ENCODE measurements at places on chromosomes 5 and 9.

- DNase-seq = no peak
These were observed 6.0 kb upstream of the CCIN start for GRCh38 chr9:36163049-36163785.

GRCh38 chr5:133205649-133206048 lies 153.8 kb downstream of the HSPA4 start:
- DNase-seq = no peak

- DNase-seq = no peak
These were observed 137.4 kb downstream of the MED27 start for GRCh38 chr9:131942146-131942720.

DNA sequence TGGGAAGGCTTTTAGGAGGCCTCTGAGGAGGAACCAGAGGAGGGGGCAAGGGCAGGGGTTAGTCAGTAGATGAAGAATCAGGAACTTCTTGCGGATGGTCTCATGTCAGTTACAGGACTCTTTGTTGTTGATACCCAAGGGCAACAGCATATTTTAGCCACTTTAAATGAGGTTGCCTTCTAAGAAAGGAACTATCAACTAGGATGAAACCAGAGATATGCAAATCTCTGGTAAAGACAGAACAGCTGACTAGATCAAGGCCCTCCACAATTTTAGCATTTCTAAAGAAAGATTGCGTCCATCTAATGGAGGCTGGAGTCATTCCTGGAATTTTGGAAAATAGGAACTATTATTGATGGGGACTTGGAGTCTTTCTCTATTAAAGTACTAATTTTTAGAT lies 57.7 kb upstream of the KLF4 start:
- DNase-seq = no peak

- DNase-seq = no peak
These were observed 75.1 kb downstream of the GNAQ start for GRCh38 chr9:77956555-77956954.

GRCh38 chr9:110214586-110215355 lies 6.8 kb upstream of the C9orf152 start:
- DNase-seq = no peak

- no peak for DNase-seq
These were observed 18.2 kb downstream of the CDO1 start for GRCh38 chr5:115798252-115798651.

- no peak for DNase-seq
These were observed 35.8 kb downstream of the PRKACG start for GRCh38 chr9:68978066-68978465.

GRCh38 chr9:120362446-120362845 lies 217.5 kb downstream of the CDK5RAP2 start:
- no peak for DNase-seq

DNA sequence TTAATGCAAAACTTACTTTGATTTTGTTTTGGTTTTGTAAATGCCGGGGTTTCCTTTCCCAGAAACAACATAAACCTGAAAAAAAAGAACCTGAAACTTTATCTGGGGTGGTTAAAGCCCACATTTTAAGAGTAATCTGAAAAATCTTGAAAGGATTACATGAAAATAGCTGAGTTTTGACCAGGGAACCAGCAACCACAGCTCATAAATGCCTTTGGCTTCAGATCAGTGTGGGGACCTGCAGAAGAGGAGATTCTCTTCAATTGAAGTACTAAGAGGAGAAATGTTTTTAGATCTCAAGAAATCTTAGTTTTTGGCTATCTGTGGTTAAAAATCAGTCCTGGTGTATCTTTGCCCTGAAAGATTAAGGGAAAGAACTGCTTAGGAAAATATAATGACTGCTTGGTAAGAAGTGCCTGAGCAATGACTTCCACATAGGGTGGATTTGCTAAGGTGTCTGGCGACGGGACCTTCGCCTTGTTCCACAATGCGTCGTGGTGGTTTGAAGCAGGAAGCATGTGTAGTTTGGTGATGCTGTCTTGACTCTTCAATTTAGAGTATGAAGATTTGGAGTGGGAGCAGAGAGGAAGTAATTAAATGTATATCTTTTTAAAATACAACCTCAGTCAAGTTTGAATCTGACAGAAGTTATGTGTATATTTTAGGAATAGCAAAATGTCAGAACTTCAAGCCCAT lies 186.5 kb downstream of the MAN2A1 start:
- no peak for DNase-seq

DNA sequence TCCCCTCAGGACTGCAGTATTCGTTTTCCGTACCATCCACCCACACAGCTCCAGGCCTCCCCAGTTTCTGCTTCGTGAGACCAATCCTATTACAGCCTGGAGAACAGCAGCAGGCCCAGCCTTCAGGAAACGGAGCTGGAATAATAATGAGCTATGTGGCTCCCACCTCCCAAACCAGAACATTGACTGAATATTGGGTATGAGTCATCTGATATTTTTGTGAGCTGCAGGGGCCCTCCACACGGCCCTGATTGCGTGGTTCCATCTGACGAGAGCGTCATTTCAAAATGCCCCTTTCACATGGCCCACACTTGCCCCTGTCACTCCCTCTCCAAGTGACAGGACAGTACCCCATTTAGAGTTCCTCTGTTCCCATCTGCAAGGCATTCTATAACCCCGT lies 192.0 kb downstream of the BRINP1 start:
- no peak for DNase-seq

GRCh38 chr9:70479880-70480291 lies 65.4 kb upstream of the KLF9 start:
- DNase-seq = no peak

DNA sequence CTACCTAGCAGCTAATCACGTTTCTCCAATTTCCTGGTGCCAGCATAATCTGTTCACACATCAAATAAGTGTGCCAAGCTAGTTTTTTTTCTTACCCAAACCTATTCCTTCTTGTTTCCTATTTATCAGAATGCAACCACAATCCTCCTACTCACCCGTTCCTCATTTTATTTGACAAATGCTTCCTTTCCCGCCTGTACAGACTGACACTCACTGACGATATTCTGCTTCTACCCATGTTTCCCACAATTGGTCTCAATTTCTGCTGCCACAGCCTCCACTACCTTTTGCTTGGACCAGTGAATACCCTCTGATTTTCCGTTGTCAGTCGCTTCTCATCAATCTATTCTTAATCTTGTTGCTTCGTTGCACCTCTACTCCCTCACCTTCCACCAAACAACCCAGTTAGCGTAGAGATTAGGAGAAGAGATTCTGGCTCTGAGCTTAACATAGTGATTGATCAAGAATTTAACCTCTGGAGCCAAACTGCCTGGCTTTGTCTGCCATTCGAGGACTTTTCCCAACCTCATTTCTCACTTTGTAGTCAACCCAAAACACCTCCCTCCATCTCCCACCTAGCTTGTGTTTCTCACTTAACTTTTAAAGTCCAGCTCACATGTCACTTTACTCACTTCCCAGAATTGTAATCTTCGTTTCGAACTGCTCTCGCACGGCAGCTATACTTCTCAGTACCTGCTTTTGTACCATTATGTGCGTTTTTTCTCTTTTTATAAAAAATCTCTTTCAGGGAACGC lies 729 bp upstream of the TMEM38B start:
- no peak for DNase-seq

GRCh38 chr5:31427013-31427723 lies 104.7 kb downstream of the DROSHA start:
- no peak for DNase-seq

- no peak for DNase-seq
These were observed 210.5 kb downstream of the ELAVL2 start for GRCh38 chr9:23615569-23615968.

DNA sequence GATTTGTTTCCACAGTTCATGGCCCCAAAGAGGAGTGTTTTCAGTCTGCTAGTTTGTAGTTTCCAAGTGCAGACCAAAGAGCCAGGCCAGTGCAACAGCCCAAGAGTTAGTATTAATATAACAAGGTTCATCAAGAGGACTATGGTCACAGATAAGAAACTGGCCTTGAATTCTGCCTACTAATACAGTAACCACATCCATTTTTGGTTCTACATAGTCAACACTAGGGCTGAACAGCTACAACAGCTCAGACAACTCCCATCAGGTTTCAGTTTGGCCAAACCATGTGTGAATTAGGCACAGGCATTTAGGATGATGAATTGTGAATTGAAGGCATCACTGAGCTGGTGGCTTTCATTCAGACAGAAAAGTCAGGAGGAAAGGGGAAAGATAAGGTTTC lies 13.8 kb upstream of the UBQLN1 start:
- DNase-seq = no peak
